Activated T-cell treated with anti-CD3 and anti-CD28 coated beads, Interleukin-2, amount 50 U/mL, for 4 hours (primary cell): ENCODE measurements at places on chromosomes 4 and X. TPM values are rescaled to one million over a fixed set of nuclear protein-coding genes. Genes with fewer than 3 reads are reported as not detected.

DNA sequence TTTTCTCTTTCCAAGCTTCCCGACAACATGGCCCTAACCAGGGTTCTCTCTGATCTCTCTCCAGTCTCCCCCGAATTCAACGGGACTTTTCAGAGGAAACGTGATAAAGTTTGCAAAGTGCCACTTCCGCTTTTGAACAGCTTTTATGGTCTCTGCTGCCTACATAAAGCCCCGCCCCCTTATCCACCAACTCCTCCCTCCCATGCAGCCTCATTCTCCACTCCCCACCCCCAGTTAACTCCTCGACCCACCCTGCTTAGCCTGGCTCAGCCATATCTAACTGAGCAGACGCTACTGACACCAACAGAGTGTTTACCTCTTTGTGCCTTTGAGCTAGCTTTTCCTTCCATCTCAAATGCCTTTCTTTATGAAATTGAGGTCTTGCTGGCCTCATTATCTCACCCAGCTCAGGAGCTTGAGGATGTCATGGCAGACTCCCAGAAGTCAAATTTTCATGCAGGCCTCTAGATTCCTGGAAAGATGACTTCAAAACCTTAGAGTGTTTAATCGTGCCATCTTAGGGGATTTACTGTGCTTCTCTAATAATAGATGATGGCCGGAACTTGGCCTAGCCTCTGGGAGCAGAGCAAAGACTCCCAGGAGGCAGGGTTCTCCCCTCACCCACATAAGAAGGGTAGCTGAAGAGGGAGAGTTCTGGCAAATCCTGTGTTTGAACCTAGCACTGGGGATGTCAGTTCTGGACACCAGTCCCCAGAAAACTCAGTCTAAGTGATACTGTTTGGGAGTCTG is 606.0 kb downstream of the BCOR start:
- peak; percentile 53 for DNase-seq

NALF2 gene
- 1.6 TPM for total RNA-seq

DTHD1 gene
- total RNA-seq = 0.19 TPM

RPA4 gene
- 0.16 TPM for total RNA-seq

XAGE2 gene
- not detected for total RNA-seq
